MCF 10A (cell line): ENCODE measurements at places on chromosomes 1 and 21. TPM values are rescaled to one million over a fixed set of nuclear protein-coding genes. Genes with fewer than 3 reads are reported as not detected.

The NT5C1A gene
- not detected in 2 replicates for total RNA-seq

- H3K27me3 ChIP-seq = no peaks in the 10 kb centered on the region
- no peaks in the 10 kb centered on the region for H3K36me3 ChIP-seq
- no peak overlapping the region for H3K4me3 ChIP-seq
- no peak for DNase-seq
- H3K27ac ChIP-seq = no peak overlapping the region
Measured at GRCh38 chr21:41442481-41443186, 16.6 kb downstream of the MX1 start.

DNA sequence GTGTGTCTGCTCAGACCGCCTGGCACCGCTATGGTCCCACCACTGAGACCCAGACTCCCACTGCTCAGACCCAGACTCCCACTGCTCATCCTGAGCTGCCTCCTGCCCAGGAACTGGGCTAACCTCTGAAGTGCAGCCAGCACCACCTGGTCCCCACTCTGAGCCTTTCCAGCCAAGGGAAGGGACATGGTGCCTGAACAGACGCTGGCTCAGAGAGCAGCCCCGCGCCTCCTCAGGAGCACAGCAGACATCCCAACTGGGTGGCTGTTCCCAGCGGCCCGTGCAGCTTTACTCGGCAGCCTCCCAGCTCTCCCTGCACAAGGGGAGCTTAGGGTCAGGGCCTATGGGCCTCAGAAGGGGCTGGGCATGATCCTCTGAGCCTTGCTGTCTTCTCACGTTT lies 27.8 kb upstream of the CNTN2 start:
- no peaks in the 10 kb centered on the region for H3K36me3 ChIP-seq
- peaks cover 65% of the 10 kb centered on the region for H3K27me3 ChIP-seq
- no peak overlapping the region for H3K4me3 ChIP-seq
- H3K4me1 ChIP-seq = peaks cover 6% of the 10 kb centered on the region
- no peak for DNase-seq
- no peak overlapping the region for H3K27ac ChIP-seq

- no peak for DNase-seq
- H3K4me3 ChIP-seq = no peak overlapping the region
- H3K27ac ChIP-seq = no peak overlapping the region
- no peaks in the 10 kb centered on the region for H3K27me3 ChIP-seq
- H3K36me3 ChIP-seq = no peaks in the 10 kb centered on the region
Measured at GRCh38 chr1:29574871-29575270, 338.5 kb downstream of the PTPRU start.

- DNase-seq = peak; percentile 39
- no peak overlapping the region for H3K27ac ChIP-seq
- H3K27me3 ChIP-seq = peaks cover 52% of the 10 kb centered on the region
- H3K36me3 ChIP-seq = no peaks in the 10 kb centered on the region
- H3K4me3 ChIP-seq = peak overlapping the region; percentile 50
Measured at GRCh38 chr1:230424391-230425251, 1.5 kb downstream of the PGBD5 start.
